ENCODE measurements at places on chromosomes 7 and 10. TPM values are rescaled to one million over a fixed set of nuclear protein-coding genes. Genes with fewer than 3 reads are reported as not detected.

GRCh38 chr7:157674027-157674714, 337.4 kb downstream of the DNAJB6 start:
- peak; percentile 56 for DNase-seq

GRCh38 chr10:84607044-84607443, 278.7 kb downstream of the CCSER2 start:
- DNase-seq, result no peak

GRCh38 chr10:127470911-127471310, 78.2 kb upstream of the NPS start:
- DNase-seq, result peak; percentile 64

GRCh38 chr10:76175533-76176165, 744.2 kb downstream of the LRMDA start:
- no peak for DNase-seq

GRCh38 chr10:28980264-28980663, 302.9 kb downstream of the BAMBI start:
- no peak for DNase-seq

DNA sequence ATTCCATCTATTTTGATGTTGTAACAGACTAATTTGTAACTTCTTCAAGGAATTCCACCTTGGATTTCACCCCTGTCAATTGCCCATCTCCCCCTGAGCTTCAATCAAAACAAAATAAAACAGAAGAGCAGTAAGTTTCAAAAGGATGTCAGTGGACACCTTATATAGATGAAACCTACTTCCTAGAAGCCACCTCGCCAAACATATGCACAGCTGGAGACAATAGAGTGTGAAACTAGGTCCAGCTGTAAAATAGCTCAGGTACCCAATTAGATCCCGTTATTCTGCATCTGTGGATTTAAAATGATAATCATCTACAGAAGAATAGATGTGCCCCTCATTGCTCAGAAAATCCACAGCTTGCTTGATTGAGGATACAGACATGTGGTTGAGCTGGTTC, 598.6 kb downstream of the SH2D4B start:
- DNase-seq, result no peak

DNA sequence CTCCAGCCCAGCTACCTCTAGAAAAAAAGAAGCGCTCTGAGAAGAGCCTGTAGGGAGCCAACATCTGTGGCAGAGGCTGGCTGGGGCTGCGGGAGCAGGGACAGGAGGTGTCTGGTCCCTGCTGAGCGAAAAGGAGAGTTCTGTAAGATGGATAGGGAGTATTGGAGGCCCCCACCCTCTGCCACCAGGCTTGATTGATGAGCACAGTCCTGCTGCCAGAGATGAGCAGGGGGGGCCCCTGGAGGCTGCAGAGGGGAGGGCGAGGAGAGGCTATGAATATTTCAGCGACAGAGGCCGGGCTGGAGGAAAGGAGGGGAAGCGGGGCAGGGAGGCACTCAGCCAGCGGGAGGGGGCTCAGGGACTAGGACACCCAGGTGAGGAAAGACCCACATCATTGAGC, 44.5 kb upstream of the HSPB1 start:
- DNase-seq, result no peak

GRCh38 chr7:150754951-150755350, 17.7 kb downstream of the GIMAP5 start:
- DNase-seq, result no peak

- no peak for DNase-seq
Observed at GRCh38 chr10:23870651-23871610, 338.0 kb upstream of the KIAA1217 start.

DNA sequence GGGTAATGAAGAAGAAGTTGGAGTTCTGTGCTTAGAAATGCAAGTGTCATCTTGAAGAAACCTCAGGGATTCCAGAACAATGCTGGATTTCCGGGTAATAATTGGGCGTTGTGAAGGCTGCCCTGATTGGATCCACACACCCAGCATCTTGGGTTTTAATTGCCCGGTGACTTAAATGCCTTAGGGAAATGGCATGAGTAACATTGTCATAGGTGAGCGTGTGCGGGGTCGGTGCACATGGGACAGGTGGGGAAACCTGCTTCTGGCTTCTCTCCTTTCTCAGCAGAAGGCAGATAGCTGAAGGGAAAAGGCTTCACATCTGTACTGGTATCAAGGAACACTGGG, 15.2 kb upstream of the CAMK1D start:
- DNase-seq, result no peak

DNA sequence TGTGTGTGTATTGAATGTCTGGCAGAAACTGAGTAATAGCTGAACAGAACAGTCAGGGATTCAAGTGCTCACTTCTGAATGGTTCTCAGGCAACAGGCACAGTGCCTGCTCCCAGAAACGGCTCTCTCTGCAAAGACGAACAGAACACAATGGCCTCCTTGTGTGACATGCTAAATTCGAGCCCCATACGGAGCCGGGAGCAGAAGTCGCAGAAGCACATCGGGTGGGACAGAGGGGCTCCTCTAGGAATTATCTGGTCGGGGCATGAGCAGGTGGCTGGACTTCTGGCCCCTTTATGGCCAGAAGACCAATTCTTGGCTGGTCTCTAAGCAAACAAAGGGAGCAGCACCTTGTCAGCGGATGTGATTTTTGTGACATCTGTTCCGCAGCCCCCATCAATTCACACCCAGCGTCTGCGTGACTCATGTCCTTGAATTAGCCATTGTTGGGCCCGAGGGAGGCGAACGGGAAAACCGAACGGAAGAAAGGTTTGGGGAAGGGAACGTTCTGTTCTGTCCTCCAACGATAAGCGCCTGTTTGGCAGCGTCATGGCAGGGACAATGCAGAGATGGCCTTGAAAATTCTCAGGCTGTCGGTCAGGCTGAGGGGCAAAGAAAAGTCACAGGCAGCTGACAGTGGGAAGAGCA, 47.3 kb upstream of the NPTX2 start:
- DNase-seq, result no peak

DNA sequence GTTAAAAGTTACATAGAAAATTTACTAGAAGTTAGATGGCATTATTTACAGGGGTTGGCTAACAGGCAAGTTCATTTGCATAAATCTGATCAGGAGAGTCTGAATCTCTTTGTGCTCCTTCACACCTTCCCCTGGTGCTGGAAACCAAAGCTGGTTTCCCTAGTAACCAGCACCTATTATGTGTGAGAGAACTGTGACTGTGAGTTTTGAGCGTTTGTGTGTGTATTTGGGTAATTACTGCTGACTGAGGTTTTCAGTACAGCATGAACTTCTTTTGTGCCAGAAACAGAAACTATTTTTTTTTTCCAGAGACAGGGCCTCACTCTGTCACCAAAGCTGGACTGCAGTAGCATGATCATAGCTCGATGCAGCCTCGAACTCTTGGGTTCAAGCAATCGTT, 10.3 kb upstream of the IFIT1B start:
- DNase-seq, result no peak

DNA sequence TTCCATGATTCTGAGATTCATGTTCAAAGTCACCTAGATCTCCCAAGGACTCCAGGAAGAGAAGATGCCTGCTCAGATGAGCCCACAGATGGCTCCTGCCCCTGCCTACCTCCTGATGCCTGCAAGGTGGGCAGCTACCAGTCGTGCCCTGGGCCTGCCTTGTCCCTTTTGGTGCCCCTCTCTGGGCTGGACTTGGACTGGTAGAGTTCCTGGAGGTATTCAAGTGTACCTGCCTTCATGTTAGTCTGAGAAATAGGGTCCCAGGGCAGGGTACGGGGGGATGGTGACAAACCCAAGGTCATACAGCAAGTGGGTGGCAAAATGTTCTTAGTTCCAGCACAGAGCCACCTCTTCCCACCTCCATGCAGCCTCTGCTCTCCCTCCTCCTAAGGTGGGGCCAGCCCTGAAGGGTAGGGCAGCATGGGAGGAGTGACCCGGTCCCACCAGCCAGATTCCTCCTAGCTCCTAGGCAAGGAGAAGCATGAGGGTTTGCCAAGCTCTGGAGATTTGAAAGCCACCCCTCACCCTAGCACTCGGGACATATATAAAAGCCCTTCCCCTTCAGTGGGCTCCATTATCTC, 80.8 kb upstream of the UNC5B start:
- DNase-seq, result no peak

GRCh38 chr7:22333680-22334141, 23.2 kb downstream of the RAPGEF5 start:
- no peak for DNase-seq

GRCh38 chr10:110364531-110364937, 59.8 kb upstream of the SMNDC1 start:
- DNase-seq, result no peak

DNA sequence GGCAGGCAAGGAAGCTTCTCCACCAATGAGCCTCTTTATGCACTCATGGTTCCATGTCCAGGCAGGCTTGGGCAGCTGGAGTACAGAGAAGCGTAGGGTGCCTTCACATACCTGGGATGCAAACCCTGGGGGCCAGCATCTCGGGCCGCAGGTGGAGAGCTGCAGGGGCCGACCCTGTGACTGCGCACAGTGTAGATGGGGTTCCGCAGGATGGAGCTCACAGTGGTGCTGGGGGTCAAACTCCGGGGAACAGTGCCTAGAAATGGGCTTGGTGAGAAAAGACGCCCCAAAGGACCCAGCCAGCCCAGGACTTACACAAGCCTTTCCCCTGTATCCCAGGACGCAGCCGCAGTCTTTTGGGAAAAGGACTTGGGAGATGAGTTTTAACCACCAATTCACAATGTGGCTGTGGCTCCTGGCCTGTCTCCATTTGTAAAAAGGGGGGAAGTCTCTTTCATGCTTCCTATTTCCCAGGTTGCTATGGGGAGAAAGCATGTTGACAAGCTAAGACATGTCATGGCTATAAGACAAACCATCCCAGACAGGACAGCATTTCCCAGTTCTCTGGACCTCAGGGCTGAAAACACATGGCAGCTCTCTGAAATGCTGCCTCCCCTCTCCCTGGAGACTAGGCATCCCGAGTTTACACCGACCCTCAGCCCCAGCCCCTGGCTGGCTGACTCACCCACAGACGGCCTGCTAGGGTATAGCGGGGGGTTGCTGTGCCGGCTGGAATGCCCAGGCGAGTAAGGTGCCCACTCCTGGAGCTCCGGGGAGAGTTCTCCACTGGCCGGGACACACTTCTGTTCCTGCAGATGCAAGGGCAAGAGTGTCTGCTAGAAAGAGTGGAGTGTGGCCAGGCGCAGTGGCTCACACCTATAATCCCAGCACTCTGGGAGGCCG, 107.1 kb downstream of the DLG5 start:
- no peak for DNase-seq

- no peak for DNase-seq
Observed at GRCh38 chr7:81499262-81500116, 270.4 kb downstream of the HGF start.

DNA sequence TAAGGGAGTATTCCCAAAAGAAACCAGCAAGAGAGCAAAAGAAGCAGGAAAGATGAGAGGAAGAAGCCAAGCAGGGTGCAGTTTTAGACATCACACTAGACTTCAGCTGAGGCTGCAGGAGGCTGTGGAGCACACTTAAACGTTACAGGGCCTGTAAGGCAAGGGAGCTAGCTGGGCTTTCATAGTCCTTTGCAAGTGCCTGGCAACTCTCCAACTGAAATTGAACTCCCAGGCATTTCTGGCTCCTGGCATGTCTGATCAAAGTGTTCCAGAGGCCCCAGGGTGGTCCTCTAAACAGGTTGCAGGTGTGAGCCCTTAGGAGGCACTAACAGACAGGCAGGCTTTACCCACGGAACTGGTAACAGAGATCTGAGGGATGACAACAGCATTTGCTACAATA, 750.2 kb downstream of the XPNPEP1 start:
- DNase-seq, result no peak

- DNase-seq, result no peak
Observed at GRCh38 chr7:52726986-52727385, 308.4 kb upstream of the POM121L12 start.

GRCh38 chr10:93894516-93895378, 969 bp downstream of the SLC35G1 start:
- DNase-seq, result no peak

DNA sequence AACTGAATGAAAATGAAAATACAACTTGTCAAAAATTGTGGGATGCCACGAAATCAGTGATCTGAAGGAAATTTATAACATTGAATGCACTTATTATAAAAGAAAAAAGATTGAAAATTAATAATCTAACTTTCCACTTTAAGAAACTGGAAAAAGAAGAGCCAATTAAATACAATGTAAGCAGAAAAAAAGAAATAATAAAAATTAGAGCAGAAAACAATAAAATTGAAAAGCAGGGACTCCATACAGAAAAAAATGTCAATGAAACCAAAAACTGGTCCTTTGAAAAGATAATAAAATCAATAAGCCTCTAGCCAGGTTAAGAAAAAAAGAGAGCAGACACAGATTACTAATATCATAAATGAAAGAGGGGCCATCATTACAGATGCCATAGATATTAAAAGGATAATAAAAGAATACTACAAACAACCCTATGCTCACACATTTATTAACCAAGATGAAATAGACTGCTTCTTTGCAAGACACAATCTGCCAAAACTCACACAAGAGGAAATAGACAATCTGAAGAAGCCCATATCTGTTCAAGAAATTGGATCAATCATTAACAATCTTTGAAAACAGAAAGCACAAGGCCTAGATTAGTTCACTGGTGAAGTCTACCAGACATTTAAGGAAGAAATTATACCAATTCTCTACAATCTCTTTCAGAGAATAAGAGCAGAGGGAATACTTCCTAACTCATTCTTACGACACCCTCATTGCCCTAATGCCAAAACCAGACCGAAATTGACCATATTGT, 233.8 kb upstream of the NEBL start:
- DNase-seq, result no peak

DNA sequence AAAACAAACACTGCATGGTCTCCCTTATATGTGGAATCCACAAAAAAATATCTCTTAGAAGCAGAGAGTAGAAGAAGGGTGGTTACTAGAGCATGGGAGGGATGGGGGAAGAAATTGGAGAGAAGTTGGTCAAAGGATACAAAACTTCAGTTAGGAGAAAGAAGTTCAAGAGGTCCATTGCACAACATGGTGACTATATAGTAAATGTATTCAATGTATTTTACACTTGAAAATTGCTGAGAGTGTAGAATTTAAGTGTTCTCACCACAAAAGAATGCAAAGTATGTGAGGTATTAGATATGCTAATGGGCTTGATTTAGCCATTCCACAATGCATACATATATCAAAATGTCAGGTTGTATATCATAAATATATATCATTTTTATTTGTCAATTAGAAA, 232.0 kb upstream of the CELF2 start:
- DNase-seq, result no peak

DNA sequence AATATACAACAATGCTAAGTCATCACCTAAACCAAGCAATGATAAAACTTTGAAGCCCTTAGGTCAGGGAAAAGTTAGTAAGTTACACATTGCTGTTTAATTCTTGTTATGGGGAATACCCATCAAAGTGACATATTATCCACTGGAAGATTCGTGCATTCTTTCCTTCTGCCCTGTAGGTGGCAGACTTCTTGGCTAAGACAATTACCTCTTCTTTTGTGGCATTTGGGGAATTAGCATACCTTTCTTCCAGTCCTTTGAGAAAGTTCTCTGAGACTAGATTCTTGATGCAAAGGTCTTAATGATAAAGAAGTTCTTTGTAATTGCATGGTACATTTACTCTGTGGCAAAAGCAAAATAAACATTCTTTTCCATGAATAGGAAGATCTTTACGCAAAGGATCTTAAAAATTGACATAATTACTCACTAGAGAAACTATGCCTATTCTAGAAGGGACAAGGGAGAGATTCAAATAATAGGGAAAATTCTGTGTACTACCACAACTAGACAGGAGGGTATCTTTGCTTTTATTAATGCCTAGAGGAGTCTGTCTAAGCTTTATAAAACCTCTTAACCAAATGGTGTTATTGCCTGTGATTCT, 395.9 kb downstream of the GRM8 start:
- DNase-seq, result no peak

Gene TFEC
- 1.6 TPM for total RNA-seq

Gene BRAF
- 35.0 TPM for total RNA-seq

Gene GNG11
- total RNA-seq, result 14.3 TPM

Gene RASSF4
- 47.5 TPM for total RNA-seq

Gene PRR15
- total RNA-seq, result 0.40 TPM

Gene SLC39A12
- total RNA-seq, result not detected

Gene COL13A1
- 9.5 TPM for total RNA-seq

Gene PLAC9
- total RNA-seq, result 30.4 TPM

Measured in cardiac septum (tissue), 1 donor.